ENCODE measurements at places on chromosomes 12 and 14. TPM values are rescaled to one million over a fixed set of nuclear protein-coding genes. Genes with fewer than 3 reads are reported as not detected.

The ARID2 gene
- 11.5 TPM for total RNA-seq

DNA sequence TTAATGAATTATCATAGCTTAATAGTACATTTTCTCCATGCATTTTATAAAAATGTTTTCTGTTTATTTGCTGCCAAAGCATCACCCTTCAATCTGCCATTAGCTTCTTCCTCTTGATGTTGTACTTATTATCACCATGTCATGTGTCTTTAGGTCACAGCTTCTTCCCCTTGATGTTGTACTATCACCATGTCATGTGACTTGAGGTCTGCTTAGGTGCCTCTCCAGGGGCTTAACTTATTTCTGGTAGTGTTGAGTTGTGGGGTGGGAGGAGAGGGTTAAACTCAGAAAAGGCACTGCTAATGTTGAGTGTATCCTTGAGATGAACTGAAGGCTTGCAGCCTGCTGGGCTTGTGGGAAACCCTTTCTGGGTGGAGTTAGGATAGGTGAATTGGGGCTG, 87.8 kb downstream of the DAAM1 start:
- DNase-seq, result no peak

The VCPKMT gene
- 8.3 TPM for total RNA-seq

- no peak for DNase-seq
These were observed 538.2 kb upstream of the TBX3 start for GRCh38 chr12:115222220-115222619.

DNA sequence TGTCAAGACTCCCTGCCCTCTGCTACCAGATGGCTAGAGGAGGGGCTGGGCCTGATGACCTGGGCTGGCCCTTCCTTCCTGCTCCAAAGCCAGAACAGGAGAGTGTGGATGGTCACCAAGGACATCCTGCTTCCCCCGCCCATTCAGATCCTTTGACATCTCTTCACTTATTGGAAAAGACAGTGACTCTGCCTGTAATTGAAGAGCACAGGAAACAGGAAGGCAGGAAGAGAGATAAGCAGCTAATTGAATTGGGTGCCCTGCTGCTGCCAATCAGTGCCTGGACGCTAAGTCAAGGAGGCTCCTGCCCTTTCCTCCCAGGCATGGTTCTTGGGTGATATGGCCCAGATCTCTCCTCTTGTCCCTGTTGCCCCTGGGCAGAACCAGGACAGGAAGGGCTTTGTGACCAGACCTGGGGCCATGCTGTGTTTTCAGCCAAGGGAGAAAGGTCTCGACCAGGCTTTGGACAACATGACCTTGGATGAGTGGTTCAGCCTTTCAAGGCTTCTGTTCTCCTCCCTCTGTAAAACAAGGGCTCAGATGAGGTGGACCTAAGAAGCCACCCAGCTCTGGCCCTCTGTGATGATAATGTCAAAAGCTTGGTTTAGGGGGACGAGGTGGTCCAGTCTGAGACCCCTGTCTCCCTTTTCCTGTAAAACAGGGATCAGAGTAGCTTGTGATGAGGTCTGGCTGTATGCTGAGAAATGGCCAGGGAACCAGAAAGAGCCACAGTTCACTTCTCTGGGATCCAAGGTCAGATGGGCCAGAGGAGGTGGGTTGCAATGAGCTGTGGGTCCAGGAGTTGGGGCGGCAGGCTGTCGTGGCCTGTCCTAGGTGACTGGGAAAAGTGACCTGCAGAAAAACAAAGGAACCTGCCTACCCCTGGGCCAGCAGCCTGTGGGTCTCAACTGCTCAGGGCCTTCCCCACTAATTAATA, 38.8 kb downstream of the FAM222A start:
- DNase-seq, result no peak

DNA sequence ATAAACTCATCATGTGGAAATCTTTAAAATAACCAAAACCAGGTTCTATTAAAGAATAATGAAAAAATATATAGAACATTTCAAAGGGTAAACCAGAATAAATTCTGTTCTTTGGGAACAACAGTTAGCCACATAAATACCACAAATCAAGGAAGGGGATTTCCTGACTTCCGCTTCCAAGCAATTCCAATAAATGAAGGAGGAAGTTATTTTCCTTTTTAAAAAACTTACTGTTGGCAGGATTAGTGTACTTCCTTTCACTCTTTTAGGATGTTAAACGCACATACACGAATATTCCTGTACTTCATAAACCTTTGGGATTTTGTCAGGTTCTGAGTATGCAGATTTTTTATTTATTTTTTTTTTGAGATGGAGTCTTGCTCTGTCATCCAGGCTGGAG, 13.7 kb upstream of the LIMA1 start:
- DNase-seq, result peak; percentile 51

GRCh38 chr12:24379861-24380521, 430.5 kb upstream of the SOX5 start:
- DNase-seq, result no peak

The VWF gene
- 0.31 TPM for total RNA-seq

The SUOX gene
- total RNA-seq, result 14.4 TPM

DNA sequence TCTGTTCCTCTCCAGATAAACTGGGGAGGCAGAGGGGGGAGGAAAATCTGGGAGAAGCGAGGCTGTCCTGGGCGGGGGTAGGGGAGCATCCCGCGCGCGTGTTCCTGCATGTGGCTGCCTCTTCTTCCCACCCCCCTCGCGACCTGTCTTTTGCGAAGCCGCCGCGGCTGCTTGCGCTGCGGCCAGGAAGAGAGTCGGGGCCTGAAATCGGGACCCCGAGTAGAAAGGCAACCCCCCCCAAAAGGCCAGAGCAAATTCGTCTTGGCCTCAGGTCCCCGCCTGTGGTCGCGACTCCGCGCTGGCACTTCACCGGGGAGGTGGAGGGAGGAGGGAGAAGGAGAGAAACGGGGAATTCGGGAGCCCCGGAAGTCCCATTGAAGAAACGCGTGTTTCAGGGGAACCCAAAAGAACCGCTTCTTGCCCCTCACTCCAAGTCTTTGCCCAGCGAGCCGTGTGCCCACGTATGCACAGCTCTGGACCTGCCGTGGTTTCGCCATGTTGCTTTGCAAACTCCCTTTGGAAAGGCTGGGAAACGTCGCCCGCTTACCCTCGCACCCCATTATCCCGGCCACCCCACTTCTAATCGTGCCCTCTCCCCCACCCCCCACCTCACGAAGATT, 944 bp downstream of the CCND2 start:
- DNase-seq, result no peak
